Amniotic stem cell (primary cell): ENCODE measurements at places on chromosomes 2 and 18.

DNA sequence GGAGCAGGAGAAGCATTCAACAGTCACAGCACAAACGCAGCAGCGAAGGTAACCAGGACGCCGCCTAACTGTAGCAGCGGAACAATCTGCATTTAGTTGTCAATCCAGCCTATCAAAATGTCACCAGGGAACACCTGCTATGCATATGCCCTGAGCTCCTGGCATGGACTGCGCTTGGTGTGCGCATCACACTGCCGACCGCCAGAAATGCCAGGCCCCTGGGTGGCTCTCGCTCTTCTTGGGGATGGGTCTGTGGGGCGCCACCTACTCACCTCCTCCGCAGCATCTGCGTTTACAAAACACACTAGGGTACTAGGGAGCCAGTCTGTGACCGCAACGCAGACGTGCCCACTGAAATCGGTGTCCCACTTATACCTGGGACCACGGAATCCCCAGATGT is 31.7 kb downstream of the ZNF516 start:
- DNase-seq, result no peak

DNA sequence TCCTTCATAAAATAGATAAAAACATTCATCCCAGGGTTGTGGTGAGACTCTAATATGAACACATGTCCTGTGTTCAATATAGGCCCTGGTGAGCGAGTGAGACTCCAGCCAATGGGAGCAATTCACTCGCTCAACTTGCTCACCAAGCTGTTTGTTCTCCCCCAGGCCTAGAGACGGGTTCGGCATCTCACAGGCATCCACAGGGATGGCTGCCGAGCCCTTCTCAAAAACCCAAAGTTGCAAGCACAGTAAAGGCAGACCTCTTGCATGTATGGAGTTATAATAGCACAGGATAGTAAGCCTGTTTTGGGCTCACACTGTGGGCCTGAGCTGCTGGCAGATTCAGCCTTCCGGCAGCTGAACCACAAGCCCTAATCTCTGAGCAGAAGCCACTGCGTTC is 15.7 kb downstream of the PARD6G start:
- no peak for DNase-seq

DNA sequence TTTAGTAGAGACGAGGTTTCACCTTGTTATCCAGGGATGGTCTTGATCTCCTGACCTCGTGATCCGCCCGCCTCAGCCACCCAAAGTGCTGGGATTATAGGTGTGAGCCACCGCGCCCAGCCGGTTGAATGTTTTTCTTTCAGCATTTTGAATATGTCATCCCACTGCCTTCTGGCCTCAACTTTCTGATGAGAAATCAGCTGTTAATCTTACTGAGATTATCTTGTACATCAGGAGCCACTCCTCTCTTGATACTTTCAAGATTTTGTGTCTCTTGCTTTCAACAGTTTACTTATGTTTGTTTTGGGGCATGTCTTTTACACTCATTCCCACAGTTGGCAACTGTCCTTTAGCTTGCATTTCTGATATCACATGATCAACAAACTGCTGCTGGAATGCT is 46.3 kb downstream of the CCDC150 start:
- no peak for DNase-seq

- no peak for DNase-seq
These were observed 276.6 kb downstream of the ZNF521 start for GRCh38 chr18:25075331-25075730.

GRCh38 chr2:136764452-136765255 is 691 bp upstream of the THSD7B start:
- DNase-seq, result no peak

DNA sequence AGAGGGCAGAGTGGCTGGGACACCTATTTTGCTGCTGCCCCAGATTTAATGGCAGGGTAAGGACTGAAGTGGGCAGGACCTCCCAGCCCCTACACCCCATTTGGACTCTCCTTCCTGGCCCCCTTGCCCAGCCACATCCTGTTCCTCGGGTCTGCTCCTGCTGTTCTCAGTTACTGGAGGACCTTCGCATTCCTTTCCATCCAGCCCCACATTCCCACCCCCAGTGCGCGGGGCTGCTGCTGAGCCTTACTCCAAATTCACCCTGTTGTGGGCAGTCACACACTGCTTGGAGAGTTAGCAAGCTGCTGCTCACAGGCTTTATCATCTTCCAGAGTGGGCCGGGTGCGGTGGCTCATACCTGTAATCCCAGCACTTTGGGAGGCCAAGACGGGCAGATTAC is 75.2 kb upstream of the SLC14A2 start:
- DNase-seq, result no peak

DNA sequence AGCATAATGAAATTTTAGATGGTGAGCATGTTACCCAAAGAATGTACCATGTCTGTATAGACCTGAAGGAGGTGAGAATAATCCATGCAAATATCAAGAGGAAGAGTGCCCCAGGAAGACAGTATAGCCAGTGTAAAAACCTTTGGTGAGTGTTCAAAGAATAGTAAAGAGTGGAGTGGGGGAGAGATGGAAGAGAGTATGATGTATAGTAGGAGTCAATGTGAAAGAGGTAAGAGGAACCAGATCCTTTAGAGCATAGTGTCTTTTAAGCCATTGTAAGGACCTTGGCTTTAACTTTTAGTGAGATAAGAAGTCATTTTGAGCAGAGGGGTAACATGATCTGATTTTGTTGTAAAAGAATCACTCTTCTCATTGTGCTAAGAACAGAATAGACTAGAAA is 1052.3 kb upstream of the ZEB2 start:
- DNase-seq, result no peak
